ENCODE measurements at places on chromosomes 1 and 21.

- no peak for DNase-seq
These were observed 6.8 kb downstream of the THBS3 start for GRCh38 chr1:155200920-155201319.

- peak; percentile 12 for DNase-seq
These were observed 74.7 kb upstream of the NGF start for GRCh38 chr1:115412733-115413132.

GRCh38 chr1:53326598-53327181 lies 1.2 kb downstream of the LRP8 start:
- peak; percentile 85 for DNase-seq

- peak; percentile 59 for DNase-seq
These were observed at the start of gene PIK3CD for GRCh38 chr1:9651565-9652378. Gene PIK3CD, plus strand, starts transcription at chr1:9651731. Its CDS starts 58,725 bp downstream, at chr1:9710456.

DNA sequence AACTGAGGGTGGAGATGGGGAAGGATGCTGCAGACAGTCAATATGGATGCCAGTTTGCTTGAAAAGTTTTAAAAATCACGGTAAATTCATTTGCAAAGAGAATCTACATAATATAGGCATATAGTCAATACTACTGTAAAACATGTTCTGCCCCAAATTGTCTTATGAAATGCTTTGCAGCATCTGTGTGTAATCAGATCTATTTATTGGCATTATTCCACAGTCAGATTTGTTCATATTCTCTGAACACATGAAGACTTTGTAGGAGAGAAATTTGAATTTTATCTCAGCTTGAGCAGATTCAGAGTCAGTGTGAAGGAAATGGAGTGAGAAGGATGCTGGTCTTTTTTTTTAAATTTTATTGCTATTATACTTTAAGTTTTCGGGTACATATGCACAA lies 88.5 kb downstream of the PLPPR4 start:
- no peak for DNase-seq

DNA sequence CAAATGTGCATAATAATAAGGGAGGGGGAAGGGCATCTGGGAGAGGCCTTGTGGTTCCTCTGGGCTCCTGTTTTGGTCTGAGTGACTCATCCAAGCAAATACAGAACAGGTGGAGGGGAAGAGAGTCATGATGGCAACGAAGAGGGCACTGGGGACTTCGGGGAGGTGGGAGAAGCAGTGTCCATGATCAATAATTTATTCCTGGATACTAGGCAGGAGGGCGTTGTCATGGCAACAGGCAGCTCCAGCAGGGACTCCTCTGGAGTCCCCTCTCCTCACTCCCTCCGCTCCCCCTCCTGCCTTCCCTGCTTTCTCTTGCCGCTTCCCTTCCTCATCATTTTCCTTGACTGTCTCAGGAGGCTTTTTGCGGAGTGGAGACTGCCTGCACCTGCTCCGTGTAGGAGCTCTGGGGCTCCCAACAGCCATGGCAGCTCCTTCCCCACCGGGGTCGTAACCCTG lies 12.3 kb upstream of the NFASC start:
- DNase-seq = peak; percentile 30

GRCh38 chr1:228404107-228404720 lies 2.4 kb downstream of the TRIM11 start:
- DNase-seq = no peak

- no peak for DNase-seq
These were observed 25.2 kb downstream of the CLDN14 start for GRCh38 chr21:36454706-36455105.

GRCh38 chr1:201456499-201457309 lies 12.3 kb downstream of the PHLDA3 start:
- DNase-seq = peak; percentile 4

GRCh38 chr1:225720937-225721336 lies 56.7 kb upstream of the SRP9 start:
- DNase-seq = no peak

DNA sequence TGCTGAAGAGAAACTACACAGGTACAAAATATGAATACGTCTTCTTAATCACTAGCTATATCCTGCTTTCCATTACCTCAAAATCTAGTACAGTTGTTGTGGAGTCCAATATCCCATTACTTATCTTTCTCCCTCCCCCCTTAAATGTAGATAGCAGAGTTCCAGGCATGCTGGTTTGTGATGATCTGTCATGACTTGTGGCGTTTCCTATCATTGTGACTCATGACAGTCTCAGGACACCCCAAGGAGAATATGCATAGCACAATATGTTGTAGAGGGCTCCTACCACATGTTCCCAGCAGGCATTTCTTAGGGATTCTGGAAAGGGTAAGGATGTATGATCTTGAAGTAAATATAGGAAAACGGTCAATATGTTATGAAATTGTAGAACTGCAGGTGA lies 206.9 kb downstream of the USH2A start:
- no peak for DNase-seq

DNA sequence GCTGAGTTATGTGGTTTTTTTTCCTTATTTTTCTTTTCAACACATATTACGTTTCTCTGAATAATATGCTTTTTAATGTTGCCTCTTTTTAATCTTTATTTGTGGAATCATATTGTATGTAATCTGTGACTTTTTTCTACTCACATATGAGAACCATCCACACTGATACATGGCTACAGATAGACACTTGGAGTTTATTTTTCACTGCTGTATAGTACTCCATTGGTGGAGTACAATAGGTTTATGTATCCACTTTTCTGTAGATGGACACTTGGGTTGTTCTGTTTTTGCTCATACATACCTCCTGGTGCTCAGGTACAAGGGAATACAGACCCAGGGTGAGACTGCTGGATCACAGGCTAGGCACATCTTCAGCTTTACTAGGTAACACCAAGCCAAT lies 71.5 kb upstream of the ERG start:
- no peak for DNase-seq

GRCh38 chr1:9621032-9621431 lies 30.5 kb upstream of the PIK3CD start:
- DNase-seq = no peak

DNA sequence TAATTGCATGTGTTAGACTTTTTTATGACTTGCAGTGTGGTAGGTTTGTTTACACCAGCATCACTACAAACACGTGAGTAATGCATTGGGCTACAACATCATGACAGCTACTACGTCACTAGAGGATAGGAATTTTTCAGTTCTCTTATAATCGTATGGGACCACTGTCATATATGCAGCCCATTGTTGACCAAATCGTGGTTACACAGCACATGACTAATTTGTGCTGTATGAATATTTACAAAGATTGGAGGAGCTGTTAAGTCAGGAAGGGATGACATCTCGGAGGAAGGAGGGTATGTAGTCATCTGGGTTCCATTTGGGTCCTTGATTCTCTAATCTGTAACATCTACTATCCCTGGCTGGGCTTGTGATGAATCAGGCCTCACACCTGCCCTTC lies 270.9 kb downstream of the TNR start:
- no peak for DNase-seq

DNA sequence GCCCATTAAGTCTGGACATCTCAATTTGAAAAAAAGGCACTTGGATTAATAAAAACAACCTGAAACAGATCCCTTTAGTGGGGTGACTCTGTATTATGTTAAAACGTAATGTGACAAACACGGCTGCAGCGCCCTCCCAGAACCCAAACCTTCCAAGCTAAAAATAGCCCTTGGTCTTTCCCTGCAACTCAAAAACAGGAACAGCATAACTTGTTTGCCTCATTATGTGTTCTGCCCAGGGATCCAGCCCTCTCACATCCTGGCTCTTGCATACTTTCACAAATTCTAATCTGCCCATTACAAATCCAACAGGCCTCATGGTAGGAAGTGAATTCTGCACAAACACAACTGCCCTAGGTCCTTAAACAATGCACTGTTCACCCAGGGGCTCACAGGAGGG lies 94.7 kb upstream of the GADD45A start:
- no peak for DNase-seq

GRCh38 chr1:40658751-40659648 lies 6.5 kb downstream of the RIMS3 start:
- DNase-seq = no peak

GRCh38 chr1:203797216-203797615 lies 1.8 kb downstream of the ZBED6 start:
- DNase-seq = no peak

DNA sequence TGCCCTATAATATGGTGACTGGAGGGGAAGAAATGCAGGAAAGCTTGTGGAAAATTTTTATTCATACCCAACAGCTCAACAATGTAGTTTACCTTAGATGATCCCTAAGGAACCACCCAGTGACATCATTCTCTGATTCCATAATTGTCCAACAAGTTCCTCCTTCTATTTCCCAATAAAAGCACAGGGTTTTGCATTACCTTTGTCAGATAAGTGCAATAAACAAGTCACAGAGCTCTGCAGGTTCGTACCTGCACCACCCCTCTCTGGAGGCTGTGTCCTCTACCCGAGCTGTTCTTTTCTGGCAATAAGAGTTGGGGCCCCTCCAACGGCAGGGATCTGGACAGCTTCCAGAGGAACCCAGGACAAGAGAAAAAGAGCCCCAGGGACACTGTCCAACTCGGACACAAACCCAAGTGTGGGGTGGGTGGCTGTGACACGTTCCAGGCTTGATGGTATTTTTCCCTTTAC lies 38.8 kb downstream of the RCAN1 start:
- no peak for DNase-seq

GRCh38 chr1:168509210-168509609 lies 34.6 kb downstream of the XCL2 start:
- DNase-seq = no peak

- DNase-seq = no peak
These were observed 888.2 kb upstream of the CXADR start for GRCh38 chr21:16624479-16625118.

GRCh38 chr1:40948741-40949443 lies 30.6 kb upstream of the CTPS1 start:
- DNase-seq = peak; percentile 34

GRCh38 chr1:211557894-211558625 lies 20.9 kb downstream of the SLC30A1 start:
- DNase-seq = no peak

GRCh38 chr1:145918992-145919939 lies 749 bp upstream of the PEX11B start:
- DNase-seq = peak; percentile 58

DNA sequence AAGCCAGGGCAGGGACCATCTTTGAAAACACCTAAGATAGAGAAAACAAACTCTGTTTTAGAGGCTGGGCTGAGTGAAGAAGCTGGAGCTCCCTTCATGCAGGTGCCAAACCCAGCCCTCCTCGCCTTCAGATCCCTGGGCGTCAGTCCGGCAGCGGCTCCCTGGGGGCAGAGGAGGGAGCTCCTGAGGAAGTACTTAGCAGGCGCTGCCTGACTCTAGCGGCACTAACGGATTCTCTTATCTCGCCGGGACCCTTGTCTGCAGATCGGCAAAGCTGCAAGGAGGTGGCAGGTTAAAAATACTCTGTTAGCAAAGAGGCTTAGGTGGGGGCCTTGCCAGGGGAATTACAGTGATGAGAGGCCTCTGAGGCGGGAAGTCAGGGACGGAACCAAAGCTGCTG lies 79.6 kb downstream of the PLXNA2 start:
- DNase-seq = no peak

DNA sequence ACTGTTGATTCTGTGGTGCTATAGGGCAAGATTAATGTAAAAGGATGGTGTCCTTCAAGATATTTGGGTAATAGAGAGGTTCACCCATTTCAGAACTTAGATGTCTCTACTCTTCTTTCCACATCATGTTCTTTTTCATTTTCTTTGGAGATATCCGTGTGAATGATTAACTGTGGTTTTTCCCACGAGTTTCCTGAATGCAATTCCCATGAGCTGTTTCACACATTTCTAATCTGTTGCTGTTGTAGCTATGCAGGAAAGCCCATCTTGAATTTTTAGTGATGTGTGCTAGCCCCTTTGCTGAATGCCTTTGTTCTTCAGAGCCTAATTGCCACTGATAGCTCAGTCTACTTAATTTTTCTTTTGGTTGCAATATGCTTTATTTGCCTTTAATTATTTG lies 27.6 kb downstream of the SNX27 start:
- DNase-seq = no peak

DNA sequence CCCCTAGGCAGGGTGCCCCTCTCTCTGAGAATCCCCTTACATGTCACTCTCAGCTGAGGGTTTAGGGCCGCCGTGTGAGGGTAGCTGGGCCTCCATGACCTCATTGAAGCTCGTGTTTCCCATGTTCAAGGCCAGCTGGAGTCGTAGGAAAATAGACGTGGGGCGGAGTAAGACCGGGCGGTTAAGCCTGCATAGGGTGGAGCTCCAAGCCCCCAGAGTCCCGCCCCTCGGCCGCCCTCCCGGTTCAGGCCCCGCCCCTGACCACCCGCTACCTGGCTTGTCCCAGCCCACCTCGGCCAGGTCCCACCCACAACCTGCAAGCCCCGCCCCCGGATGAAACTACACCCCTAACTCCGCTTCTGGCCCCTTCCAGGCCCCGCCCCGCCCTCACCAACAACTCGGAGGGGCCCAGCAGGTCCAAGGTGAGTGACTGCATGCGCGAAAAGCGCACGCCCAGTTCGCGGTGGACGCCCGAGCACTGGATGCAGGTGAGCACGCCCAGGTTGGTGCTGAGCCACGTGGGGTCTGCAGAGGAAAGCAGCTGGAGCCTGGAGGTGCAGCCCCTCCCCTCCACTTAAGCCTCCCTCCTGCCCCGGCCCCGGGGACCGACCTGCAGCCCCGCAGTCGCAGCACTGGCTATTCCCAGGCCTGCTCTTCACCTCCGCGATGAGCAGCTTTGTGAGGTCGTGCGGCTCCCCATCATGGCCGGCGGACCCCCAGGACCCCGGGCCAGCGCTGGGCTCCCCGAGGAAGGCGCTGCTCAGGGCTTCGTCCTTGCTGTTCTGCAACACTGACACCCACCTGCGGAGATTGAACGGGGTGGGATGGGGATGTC lies 12.2 kb upstream of the TCEA3 start:
- no peak for DNase-seq

DNA sequence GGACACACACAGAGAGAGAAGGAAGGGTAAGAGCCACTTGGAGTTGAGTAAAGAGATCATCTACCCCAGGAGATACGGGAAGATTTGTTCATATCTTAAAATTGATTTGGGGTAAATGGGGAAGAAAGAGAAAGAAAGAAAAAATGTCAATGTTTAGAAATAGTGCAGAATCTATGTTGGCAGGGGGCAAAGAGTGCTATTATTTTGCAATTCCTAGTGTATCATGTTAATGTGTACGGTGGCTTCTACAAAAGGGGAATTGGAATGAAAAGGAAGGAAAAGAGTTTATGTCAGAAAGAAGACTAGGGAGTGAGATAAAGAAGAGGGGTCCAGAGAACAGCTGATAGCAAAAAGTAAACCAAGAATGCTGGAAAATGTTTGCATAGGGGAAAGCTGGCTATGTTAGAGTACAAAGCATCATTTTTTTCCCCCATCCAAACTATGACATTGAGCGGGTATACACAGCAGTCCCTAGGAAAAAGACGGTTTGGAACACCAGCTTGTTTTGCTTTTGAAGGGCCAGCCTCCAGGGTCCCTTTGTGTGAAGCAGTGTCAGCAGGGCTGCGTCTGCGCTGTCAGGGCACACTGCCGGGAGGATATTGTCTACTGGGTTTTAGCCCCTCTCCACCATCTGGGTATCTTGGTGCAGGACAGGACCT lies 10.8 kb downstream of the LRRC8D start:
- no peak for DNase-seq

DNA sequence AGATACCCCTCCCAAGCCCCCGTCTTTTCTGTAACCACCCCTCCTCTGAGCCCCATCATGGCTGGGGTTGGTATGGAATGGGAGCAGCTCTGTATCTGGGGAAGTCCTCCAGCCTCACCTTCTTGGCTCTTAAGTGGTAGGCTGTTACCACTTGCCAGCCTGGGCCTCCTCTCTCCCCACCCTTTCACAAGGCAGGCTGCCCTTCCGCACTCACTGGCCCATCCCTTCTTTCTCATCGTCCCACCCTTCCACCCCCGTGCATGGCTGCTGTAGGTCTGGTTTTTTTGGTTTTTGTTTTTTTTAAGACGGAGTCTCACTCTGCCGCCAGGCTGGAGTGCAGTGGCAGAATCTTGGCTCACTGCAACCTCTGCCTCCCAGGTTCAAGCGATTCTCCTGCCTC lies 5.2 kb downstream of the CYB561D1 start:
- DNase-seq = no peak

Measured in NCI-H510A treated with DMSO at 0.1 percent for 48 hours (cell line).